ENCODE measurements at places on chromosomes 6 and 20. TPM values are rescaled to one million over a fixed set of nuclear protein-coding genes. Genes with fewer than 3 reads are reported as not detected.

GRCh38 chr6:109164331-109164730 lies 69.0 kb downstream of the CEP57L1 start:
- no peaks in the 10 kb centered on the region for H3K4me1 ChIP-seq
- no peaks in the 10 kb centered on the region for H3K27me3 ChIP-seq
- no peak overlapping the region for H3K27ac ChIP-seq

DNA sequence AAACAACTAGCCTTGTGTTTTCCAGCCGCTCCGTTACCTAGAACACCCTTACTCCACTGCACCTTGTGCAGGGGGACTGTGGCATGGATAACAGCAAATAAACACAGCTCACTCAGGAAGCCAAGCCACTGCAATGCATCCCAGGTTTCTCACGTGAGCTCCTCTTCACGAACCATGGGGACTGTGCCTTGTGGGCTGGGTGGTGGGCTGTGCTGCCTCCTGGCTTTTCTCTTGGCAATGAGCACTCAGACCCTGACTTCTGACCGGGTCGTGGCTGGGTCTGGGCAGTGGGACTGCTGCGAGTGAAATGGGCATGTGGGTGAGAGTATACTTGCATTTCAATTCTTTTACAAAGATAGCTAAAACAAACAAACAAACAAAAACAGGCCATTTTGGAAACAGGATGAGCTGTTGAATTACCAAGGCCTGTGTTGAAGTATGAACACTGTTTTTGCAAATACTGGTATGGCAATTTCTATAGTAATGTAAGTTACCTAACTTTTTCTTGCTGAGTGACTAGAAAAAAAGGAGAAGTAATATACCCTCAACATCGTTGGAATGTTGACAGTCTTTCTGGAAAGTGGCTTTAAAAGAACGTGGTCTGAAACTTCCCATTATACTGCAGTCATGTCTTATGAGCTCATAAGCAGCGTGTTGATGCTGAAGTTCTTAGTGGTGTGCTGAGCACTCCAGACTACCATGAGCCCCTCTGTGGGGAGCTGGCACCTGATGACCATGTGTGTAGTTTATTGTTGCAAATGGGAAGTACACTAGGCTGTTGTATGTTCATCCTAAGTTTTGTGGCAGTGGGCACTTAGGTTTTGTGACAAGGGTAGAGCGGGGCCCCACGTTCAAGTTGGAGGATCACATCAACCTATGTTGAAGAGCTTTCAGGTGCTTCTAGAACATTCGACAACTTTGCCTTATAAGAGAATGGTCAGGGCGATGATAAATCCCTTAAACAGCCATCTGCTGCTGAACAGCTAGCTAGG lies 120.4 kb downstream of the ARMC2 start:
- H3K4me3 ChIP-seq: no peak overlapping the region
- H3K36me3 ChIP-seq: no peaks in the 10 kb centered on the region
- no peaks in the 10 kb centered on the region for H3K4me1 ChIP-seq
- no peak overlapping the region for H3K27ac ChIP-seq
- H3K27me3 ChIP-seq: no peaks in the 10 kb centered on the region

- no peak overlapping the region for H3K4me3 ChIP-seq
- H3K36me3 ChIP-seq: no peaks in the 10 kb centered on the region
- H3K4me1 ChIP-seq: no peaks in the 10 kb centered on the region
- no peak overlapping the region for H3K27ac ChIP-seq
Observed at GRCh38 chr6:111011360-111012142, 29.7 kb downstream of the RPF2 start.

DNA sequence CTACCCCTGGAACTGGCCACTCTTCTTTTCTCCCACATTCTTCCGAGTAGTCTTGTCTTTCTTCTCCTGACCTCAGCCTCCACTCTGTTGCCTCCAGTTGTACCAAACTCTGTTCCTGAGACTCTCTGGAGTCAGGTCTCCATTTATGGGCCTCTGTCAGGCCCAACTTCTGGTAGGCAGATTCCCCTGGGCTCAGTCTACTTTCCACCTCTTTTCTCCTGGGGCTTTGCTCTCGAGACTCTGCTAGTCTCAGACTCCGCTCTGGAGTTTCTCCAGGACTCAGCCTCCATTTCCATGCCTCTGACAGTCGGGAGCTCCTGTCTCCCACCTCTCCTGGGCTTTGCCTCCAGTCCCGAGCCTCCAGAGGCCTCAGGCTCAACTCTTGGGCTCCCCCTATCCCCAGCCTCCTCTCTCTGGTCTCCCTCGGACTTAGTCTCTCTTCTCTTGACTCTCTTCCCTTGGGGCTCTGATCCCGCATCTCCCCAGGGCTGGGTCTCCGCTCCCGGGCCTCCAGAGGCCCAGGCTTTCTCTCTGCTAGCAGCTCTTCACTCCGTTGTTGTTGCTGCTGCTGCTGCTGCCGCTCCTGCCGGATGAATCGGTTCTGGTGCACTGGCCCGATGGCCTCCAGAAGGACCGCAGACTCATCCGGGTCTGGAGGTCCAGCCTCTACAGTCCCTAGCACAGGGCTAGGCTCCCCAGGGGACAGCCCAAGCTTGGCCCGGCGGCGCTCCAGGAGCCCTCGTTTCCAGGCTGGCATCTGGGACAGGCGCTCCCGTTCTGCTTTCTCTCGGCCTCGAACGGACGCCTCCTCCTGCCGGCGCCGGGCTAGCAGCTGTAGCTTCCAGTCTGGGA lies 1.1 kb downstream of the PPP1R18 start:
- H3K4me1 ChIP-seq: peaks cover 24% of the 10 kb centered on the region
- peak overlapping the region; percentile 97 for H3K27ac ChIP-seq
- no peaks in the 10 kb centered on the region for H3K36me3 ChIP-seq
- DNase-seq: no peak

DNA sequence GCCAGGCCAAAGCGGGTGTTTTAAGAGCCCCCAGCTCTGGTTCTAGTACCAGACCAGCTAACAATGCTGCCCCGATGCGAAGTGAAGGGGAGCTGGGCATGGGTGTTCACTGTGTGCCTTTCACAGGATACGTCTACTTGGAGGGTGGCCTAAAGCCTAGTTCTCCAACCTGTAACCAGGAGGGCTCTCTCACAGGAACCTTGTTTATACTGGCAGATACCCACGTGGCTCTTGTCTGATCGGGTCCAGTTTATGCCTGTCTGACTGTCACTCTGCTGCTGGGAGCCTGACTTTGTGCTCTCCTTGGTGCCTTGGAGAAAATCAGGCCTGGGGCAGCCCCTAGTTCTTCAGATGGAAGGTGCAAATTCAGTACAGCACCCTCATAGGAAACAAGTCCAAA lies 60.2 kb upstream of the RNF144B start:
- H3K4me1 ChIP-seq: no peaks in the 10 kb centered on the region
- H3K4me3 ChIP-seq: no peak overlapping the region
- no peak for DNase-seq
- H3K27ac ChIP-seq: peak overlapping the region; percentile 48
- no peaks in the 10 kb centered on the region for H3K36me3 ChIP-seq
- H3K27me3 ChIP-seq: no peaks in the 10 kb centered on the region

DNA sequence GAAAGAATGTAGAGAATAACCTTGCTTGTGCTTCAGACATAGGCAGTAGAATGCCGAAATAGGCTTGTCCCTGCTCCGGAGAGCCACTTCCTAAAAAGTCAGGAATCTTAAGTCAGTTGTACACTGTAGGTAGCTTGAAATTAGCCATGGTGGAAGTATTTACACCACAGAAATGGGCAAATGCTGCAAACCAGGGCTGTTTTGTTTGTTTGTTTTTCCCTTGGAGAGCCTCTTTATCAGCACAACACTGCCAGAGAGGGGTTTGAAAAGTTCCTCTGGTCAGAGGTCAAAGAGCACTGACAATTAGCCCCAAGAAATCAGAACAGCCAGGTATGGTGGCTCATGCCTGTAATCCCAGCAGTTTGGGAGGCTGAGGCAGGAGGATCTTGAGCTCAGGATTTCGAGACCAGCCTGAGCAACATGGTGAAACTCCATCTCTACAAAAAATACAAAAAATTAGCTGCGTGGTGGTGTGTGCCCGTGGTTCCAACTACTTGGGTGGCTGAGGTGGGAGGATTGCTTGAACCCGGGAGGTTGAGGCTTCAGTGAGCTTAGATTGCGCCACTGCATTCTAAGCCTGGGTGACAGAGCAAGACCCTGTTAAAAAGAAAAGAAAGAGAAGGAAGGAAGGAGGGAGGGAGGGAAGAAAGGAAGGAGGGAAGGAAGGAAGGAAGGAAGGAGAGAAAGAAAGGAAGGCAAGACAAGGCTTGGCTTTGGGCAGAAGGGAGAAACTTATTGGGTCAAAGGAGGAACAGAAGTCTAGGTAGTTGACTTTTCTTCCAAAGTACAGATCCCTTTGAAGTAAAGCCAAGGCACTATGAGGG lies 61.0 kb upstream of the ZMYND8 start:
- no peaks in the 10 kb centered on the region for H3K36me3 ChIP-seq
- H3K27ac ChIP-seq: no peak overlapping the region
- no peaks in the 10 kb centered on the region for H3K4me1 ChIP-seq
- no peaks in the 10 kb centered on the region for H3K27me3 ChIP-seq
- no peak for DNase-seq

DNA sequence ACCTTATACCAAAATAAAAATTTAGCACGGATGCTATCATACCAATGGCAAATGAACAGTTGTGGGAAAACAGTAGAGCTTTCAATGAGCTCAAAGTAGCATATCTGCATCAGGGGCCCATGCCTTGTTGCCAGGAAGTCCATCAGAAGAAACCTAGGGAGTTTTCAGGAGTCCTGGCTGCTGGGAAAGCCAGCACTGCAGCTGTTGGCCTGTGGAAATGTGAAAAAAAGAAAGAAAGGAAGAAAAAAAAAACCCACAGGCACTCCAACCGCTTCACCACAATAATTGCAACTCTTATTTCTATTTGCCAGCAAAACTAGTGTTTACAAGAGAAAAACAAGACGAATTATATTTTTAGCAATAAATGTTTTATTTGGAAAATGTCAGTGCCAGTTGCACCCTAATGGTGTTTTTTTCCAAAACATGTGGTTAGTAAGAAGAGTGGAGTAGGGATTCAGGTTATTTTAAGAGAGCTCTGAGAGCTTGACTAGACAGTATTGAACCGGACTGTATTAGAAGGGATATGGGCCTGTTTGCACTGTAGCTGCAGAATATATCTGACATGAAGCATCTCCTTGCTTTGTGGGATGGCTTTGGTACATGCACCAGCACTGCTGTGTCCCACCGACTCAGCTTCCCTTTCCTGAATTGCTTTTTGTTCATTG lies 137.3 kb downstream of the CCDC170 start:
- H3K4me1 ChIP-seq: no peaks in the 10 kb centered on the region
- DNase-seq: no peak
- no peak overlapping the region for H3K27ac ChIP-seq
- H3K4me3 ChIP-seq: no peak overlapping the region
- H3K36me3 ChIP-seq: no peaks in the 10 kb centered on the region

DNA sequence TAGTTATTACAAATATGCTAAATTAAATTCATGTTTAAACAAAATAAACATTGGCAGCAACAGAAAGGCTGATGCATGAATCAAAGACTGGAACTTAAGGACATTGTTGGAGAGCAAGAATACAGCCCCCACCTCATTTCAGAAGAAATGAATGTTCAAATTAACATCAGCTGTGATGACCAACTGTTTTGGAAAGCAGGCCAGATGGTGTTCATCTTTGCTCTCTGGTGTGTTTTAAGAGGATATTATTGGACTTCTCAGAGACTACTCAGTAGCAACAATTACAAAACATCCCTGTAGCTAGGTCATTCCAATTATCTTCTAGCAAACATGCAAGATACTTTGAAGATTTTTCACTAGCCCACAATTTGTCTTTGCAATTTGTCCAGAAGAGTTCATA lies 118.6 kb upstream of the DOK5 start:
- H3K27ac ChIP-seq: no peak overlapping the region
- DNase-seq: no peak
- H3K4me1 ChIP-seq: no peaks in the 10 kb centered on the region
- no peaks in the 10 kb centered on the region for H3K27me3 ChIP-seq

DNA sequence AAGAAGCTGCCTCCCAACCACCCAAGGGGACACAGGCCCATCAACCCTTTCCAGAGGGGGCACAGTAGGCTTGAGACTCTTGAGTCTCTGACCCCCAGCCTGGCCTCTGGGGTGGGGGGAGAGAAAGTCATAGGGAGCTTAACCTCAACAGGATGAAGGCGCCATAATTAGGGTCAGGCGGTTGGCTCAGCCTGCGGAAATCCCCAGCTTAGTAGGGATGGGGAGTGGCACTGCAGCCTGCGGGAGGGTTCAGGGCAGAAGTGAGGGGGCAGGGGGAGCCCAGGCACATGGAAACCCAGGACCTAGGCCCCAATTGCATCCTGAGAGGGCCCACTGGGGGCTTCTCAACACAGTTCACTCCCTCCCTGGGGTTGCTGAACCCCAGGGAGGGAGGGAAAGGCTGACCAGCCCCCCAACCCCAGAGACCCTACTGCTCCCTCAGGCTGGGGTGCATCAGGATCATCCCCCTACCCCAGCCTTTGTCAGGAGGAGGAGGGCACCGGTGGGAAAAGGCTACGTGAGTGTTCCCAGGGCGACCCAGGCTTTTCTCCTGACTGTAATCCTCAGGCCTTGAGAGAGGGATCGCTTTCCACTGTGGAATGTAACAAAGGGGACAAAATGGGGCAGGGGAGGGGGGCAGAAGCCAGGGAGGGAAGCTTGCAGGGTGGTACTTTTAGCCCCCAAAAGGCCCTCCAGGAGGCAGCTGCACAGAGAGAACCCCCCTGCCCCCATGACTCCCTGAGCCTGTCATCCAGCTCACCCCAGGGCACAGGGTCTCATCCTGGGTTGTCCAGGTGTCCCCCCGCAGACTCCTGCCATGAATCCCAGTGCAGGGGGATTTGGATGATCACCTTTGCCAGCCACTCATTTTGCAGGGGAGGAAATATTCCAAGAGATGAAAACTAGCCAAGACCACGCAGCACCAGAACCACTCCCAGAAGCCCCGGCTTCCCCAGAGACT lies 46.4 kb downstream of the MRPL14 start:
- no peak overlapping the region for H3K4me3 ChIP-seq
- no peaks in the 10 kb centered on the region for H3K36me3 ChIP-seq
- no peaks in the 10 kb centered on the region for H3K4me1 ChIP-seq
- no peak overlapping the region for H3K27ac ChIP-seq

GRCh38 chr6:13304580-13305260 lies 23.6 kb downstream of the TBC1D7 start:
- H3K4me3 ChIP-seq: no peak overlapping the region
- no peaks in the 10 kb centered on the region for H3K27me3 ChIP-seq
- H3K27ac ChIP-seq: peak overlapping the region; percentile 65
- DNase-seq: no peak
- no peaks in the 10 kb centered on the region for H3K36me3 ChIP-seq

DNA sequence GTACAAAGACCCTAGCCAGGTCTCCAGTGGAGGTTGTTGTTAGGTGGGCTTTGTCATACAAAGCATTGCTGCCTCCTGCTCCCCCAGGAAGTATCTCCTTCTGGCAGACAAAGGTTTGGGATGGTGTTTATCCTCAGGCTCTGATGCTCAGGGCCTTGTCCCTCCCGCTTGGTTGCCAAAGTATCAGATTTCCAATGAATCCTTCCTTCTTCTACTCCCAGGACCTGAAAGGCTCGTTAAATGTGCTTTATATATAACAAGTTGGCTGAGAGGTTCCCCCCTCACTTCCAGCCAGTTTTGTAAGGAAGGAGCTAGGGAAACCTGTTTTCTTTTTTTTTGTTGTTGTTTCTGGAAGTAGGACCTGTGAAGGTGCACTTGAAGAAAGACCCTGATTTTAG lies 14.4 kb downstream of the PTK7 start:
- DNase-seq: no peak
- H3K4me1 ChIP-seq: peaks cover 13% of the 10 kb centered on the region
- no peaks in the 10 kb centered on the region for H3K27me3 ChIP-seq
- H3K27ac ChIP-seq: peak overlapping the region; percentile 92
- H3K36me3 ChIP-seq: no peaks in the 10 kb centered on the region

The BANF2 gene
- total RNA-seq: not detected

The SPATS1 gene
- not detected for total RNA-seq

The SLC17A5 gene
- 28.8 TPM for total RNA-seq

The DLK2 gene
- 3.6 TPM for total RNA-seq

The PTK7 gene
- total RNA-seq: 52.1 TPM

The GHRH gene
- total RNA-seq: not detected

The LY6G5B gene
- total RNA-seq: 6.2 TPM

The TMEM74B gene
- total RNA-seq: 4.3 TPM
